ENCODE measurements at places on chromosomes 3 and 15. TPM values are rescaled to one million over a fixed set of nuclear protein-coding genes. Genes with fewer than 3 reads are reported as not detected.

SLCO2A1 gene
- 15.0 TPM for total RNA-seq

CCR9 gene
- total RNA-seq: 2.9 TPM

NANOGP8 gene
- total RNA-seq: not detected

STAC gene
- not detected for total RNA-seq

- DNase-seq: no peak
- H3K4me1 ChIP-seq: no peaks in the 10 kb centered on the region
- H3K27me3 ChIP-seq: no peaks in the 10 kb centered on the region
- H3K36me3 ChIP-seq: peaks cover 88% of the 10 kb centered on the region
- no peak overlapping the region for H3K4me3 ChIP-seq
These were observed 26.0 kb downstream of the TARS3 start for GRCh38 chr15:101698314-101698713.

DNA sequence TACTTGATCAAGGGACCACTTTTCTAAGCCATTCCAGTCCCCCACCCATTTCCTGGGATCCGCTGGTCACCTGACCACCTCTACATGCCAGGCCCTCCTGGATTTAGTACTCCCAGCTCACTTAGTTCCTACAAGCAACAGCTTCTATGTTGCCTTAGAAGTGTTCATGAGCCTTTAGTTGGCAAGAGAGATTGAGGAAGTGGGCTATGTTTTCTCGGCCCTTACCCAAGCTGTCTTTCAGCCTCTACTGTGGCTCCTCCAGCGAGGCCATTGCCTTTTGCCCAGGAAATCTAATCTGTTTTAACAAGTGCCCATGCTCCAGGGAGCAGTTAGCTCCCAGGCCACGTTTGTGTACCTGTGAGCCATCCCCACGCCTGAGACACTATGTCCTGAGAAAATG lies 4.5 kb upstream of the PRKAR2A start:
- H3K4me3 ChIP-seq: no peak overlapping the region
- H3K4me1 ChIP-seq: no peaks in the 10 kb centered on the region
- H3K27ac ChIP-seq: no peak overlapping the region
- H3K27me3 ChIP-seq: no peaks in the 10 kb centered on the region
- no peaks in the 10 kb centered on the region for H3K36me3 ChIP-seq

- H3K36me3 ChIP-seq: no peaks in the 10 kb centered on the region
- H3K27ac ChIP-seq: no peak overlapping the region
- no peak for DNase-seq
- no peaks in the 10 kb centered on the region for H3K4me1 ChIP-seq
- H3K27me3 ChIP-seq: no peaks in the 10 kb centered on the region
These were observed 118.3 kb upstream of the TUSC7 start for GRCh38 chr3:116591236-116591635.

GRCh38 chr3:63441262-63441661 lies 163.2 kb downstream of the SYNPR start:
- H3K27ac ChIP-seq: no peak overlapping the region
- H3K27me3 ChIP-seq: no peaks in the 10 kb centered on the region
- H3K4me3 ChIP-seq: no peak overlapping the region
- no peaks in the 10 kb centered on the region for H3K4me1 ChIP-seq
- no peaks in the 10 kb centered on the region for H3K36me3 ChIP-seq

DNA sequence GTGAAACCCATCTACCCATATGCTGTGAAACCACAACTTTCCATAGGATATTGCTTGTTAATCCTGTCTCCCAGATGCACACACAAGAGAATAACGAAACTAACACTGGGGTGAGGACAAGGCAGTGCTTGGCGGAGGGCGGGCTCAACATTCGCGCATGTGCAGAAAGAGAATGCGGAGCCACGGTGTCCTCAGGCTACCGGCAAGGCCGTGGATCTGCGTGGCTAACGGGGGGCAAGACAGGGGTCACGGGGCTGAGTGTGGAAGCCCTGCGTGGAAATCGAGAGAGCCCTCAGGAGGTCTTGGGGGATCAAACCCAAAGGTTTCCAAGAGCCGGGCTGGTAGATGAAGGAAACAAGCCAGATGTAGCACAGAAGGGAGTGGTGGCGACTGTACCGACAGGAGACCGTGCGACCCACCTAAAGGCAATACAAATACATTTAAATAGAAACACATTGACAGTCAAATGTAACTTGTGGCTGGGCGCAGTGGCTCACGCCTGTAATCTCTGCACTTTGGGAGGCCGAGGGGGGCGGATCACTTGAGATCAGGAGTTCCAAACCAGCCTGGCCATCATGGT lies 48.5 kb upstream of the TRA2B start:
- H3K36me3 ChIP-seq: no peaks in the 10 kb centered on the region
- H3K27me3 ChIP-seq: no peaks in the 10 kb centered on the region
- H3K4me1 ChIP-seq: peaks cover 7% of the 10 kb centered on the region
- H3K4me3 ChIP-seq: no peak overlapping the region

All from Peyer's patch (tissue), 4 donors.